ENCODE measurements at places on chromosomes 2 and 18. TPM values are rescaled to one million over a fixed set of nuclear protein-coding genes. Genes with fewer than 3 reads are reported as not detected.

GRCh38 chr18:13256444-13257305, 38.1 kb downstream of the LDLRAD4 start:
- DNase-seq = no peak

- DNase-seq = no peak
Observed at GRCh38 chr18:31101183-31102024, 817 bp downstream of the DSC2 start.

GCA gene
- total RNA-seq = 0.90 TPM

PRSS56 gene
- 0.40 TPM for total RNA-seq

EGR4 gene
- total RNA-seq = not detected

GAL3ST2 gene
- total RNA-seq = not detected
